ENCODE measurements at places on chromosomes 11 and 22.

DNA sequence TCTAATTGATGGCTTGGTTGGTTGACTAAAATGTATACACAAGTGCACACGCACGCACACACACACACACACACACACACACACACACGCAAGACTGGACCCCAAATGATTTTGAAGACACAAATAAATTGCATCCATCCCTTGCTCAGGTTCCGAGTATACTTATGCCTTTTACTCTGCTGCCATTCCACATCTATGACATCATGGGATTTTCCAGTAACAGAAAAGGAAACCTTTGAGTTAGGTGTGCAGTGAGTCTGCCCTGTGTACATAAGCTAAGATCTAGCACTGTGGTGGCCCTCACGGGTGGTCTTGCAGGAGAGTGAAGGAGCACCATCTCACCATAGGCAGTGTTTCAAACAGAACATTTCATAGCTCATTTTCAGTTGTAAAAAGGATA, 20.5 kb upstream of the LARGE1 start:
- DNase-seq: no peak

GRCh38 chr11:133606124-133606523, 73.8 kb upstream of the OPCML start:
- no peak for DNase-seq

DNA sequence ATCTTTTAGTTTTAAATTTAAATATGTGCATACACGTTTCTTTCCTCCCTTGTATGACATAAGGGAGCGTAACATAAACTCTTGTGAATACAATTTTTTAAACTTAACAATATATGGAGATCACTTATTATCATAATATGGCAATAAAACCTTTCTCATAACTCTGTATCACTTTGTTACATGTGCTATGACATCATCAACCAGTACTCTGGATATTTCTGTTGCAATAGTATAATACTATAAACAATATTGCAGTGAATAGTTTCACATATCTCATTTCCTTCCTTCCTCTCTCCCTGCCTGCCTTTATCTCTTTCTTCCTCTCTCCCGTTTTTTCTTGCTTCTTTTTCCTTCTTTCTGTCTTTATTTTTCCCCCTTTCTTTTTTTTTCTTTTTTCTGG, 1278.0 kb upstream of the CNTN5 start:
- no peak for DNase-seq

DNA sequence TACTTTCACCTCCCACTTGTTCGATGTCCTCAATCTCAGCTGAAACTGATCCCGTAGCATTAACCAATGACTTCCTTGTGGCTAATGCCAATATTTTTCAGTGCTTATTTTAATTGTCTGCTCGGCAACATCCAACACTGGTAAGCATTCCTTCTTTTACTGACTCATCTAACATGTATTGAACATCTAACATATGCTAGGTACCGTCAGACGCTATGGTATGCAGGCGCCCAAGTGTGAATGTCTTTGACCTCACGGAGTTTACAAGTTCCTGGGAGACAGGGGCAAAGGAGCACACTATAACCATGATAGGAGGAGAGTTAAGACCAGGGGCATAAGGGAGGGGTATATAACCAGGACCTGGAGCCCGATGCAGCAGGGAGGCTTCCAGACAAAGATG, 1.7 kb downstream of the BRMS1 start:
- DNase-seq: no peak

DNA sequence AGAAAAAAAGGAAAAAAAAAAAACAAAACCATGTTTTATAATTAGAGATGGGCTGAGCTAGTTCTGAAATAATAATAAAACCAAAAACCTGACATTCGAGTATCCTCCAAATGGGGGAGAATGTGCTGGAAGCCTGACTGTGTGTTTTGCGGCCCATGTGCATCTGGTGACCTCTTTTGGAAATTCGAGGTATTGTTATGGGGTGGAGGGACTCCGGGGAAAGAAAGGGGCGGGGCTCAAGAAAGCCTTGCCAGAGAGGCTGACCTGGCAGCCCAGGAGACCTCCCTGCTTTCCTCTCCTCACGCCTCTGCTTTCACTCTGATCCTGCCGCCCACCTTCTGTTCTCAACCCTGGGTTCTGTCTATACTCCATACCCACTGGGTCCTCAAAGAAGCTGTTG, 72.9 kb downstream of the CTTN start:
- no peak for DNase-seq

GRCh38 chr11:113048820-113049768, 87.9 kb downstream of the NCAM1 start:
- no peak for DNase-seq

DNA sequence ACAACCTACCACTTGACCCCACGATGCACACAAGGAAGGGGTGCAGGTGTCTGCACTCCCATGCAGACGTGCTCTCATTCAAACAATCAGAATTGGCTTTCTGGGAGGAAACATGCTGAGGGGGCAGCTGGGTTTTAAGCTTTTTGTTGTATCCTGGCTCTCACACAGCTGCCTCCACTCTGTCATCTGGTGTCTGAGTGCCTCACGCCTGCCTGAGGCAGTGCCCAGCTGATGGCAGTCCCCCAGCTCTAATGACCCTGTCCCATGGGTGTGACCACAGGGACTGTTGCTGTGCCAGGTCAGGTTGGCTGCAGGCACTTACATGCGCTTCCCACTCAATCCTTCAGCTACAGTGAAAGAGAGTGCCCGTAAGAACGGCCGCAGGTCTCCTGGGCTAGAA, 53.7 kb downstream of the ARFGAP3 start:
- DNase-seq: no peak

DNA sequence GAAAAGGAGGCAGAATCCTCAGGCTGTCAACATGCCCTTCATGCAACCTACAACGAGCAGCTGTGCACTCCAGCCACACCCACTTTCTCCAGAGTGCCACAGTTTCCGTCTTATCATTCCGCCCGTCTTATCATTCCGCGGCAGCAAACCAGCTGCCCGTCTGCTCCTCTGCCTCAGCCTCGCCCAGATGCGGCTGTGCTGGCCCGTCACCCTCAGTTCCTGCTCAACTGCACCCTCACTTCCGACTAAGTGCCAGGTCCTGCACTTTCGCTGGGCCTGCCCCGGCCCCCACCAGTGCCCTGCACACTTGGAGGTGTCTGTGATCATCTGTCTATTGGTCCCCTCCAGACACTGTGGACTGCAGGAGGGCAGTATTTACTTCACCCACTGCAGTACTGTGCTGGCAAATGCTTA, 43.7 kb downstream of the MICAL3 start:
- peak; percentile 35 for DNase-seq

DNA sequence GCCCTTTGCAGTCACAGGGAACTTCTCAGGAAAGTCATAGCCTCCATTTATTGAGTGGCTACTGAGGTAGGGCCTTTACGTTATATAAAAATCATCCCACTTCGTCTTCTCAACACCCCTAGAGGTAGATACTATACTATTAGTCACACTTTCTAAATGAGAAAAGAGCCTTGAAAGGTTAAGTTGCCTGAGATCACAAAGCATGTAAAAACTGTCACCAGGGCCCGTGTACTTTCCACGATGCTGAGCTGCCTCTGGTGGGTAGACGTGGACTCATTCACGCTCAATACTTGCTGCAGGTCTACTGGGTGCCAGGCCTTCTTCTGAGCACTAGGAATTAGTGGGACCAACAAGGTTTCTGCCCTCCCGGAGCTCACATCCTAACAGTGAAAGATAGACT, 16.3 kb downstream of the CHRDL2 start:
- no peak for DNase-seq

DNA sequence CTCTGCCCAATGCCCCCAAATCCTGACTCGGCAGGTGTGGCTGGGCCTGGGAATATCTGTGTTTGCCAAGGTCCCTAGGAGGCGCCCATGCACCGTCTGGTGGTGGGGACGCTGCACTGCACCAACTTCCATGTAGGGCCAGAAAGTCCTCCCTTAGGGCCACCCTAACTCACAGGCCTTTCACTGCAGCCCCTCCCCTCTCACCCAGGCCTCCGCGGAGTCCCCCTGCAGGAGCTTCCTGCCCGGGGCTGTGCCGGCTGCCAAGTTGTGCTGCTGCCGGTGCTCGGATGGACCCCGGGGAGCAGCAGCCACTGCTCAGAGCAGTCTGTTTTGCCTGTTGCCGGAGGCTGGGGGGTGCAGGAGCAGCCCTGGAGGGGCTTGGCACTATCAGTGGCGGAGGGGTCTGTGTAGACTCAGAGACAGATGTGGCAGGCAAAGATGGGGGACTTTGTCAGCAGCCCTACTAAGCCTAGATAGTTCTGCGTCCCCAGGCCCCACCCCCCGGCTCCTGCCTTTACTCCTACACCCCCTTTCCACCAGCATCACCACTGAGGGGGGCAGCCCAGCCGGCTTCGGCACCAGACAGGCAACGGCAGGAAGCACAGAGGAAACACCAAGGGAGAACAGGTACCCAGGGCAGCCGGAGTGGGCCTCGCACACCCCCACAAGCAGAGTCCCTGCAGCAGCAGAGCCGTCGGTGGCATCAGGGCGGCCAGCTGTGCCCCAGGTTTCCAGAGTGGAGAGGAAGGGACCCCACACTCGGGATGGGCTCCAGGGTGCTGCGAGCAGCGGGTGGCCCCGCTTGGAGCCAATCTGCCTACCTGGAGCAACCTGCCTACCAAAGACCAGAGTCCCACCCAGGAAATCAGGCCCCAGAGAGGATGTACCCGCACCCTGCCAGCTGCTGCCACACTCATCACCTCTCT, 124.3 kb downstream of the TRIM29 start:
- DNase-seq: no peak

DNA sequence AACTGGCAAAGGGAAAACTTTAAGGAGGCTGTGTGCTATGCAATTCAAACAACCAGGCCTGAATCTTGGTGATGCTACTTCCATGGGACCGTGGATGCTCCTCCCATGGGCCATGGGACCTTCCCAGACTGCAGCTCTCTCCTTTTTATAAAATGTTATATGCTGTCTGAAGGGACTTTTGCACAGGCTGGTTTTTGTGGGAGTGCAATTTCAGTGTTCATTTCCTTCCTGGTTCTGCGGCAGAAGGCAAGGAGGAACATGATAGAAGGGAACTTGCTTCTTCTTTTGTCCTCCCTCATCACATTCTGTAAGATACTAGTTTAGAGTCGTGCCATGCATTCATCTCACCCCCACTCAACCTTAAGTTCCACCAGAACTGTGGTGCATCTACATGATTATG, 68.9 kb downstream of the C11orf58 start:
- no peak for DNase-seq

DNA sequence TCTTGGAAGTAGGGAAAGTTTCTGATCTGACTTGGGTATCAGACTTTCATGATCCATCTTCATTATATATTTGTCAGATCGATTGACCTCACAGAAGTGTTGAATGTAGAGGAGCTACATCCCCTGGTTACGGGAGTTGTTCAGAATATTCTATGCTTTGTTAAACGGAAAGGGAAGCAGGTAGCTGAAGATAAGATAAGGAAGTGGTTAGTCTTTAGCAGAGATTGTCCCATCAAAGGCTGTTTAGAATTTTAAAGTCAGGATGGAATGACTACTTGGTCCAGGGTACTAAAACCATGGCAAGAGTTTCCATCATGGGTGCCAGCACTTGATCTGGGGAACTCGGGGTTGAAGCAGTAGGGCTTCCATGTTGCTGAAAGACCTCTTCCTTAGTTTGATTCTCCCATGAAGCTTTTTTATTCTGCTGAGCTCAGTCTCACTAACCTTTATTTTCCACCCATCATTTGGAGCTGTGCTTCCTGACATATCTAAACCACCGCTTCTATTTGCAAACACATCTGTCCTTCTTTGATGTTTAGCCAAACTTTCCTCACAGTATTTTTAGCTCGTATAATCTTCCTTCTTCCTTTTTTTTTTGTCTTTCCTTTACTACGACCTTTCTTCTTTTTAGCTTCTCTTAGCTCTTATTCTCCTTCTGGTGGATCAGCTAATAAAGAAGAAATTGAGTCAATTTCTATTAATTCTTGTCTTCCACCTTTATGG, 4.0 kb upstream of the C22orf31 start:
- no peak for DNase-seq

DNA sequence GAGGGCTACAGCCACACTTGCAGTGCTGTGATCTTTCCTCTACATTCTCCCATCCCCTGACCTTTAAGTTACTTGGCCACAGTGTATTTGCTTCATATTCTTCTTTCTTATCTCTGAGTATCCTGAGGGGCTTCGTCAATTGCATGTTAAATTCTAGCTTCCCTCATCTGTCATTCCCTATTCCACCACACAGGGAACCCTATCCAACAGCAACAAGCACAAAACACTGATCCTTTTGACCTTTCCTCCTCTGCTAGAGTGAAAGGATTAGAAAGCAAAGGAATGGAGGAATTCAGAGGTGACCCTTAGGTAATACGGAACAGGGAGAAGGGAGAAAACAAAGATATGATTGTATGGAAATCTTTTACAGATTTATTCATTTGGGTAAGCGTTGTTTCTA, 1061.7 kb upstream of the TENM4 start:
- no peak for DNase-seq

- no peak for DNase-seq
These were observed 24.5 kb downstream of the OTUB1 start for GRCh38 chr11:64010783-64011182.

DNA sequence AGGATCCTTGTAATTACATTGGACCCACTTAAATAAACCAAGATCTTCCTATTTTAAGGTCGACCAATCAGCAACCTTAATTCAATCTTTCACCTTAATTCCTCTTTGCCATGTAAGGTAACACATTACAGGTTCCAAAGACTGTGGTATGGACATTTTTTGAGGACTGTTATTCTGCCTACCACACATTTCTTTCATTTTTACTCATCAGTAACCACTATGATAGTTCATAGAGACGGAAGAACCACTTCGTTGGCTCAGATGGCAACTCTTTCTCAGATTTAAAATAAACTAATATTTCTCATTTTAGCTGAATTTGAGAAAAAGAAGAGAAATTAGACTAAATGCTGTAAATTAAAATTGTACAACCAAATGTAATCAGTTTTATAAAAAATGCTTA, 96.3 kb downstream of the PAX6 start:
- no peak for DNase-seq

DNA sequence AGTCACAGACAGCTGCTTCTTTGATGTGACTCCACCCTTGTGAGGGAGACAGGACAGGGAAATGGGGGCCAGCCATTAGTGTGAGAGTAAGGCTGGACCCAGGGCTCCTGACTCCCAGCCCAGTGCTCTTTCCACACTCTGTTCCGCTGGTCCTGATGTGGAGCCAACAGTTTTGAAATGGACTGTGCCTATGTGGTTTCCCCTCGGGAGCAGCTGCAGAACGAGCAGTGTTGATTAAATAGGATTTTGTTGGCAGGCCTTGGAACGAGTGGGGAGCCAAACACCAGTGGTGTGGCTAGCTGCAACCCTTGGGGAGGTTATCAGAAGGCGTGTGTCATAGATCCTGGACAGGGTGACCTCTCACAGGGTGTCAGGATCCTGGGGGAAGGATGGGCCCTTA, 66.5 kb upstream of the AMPD3 start:
- DNase-seq: no peak

Data from activated gamma-delta T cell treated with Interleukin-2 at 50 U/mL for 16 hours (primary cell).